ENCODE measurements at places on chromosomes 4 and X.

- no peak for DNase-seq
Measured at GRCh38 chrX:38081909-38082308, 75.6 kb downstream of the SYTL5 start.

- peak; percentile 26 for DNase-seq
Measured at GRCh38 chr4:42460043-42460442, 62.8 kb downstream of the SHISA3 start.

DNA sequence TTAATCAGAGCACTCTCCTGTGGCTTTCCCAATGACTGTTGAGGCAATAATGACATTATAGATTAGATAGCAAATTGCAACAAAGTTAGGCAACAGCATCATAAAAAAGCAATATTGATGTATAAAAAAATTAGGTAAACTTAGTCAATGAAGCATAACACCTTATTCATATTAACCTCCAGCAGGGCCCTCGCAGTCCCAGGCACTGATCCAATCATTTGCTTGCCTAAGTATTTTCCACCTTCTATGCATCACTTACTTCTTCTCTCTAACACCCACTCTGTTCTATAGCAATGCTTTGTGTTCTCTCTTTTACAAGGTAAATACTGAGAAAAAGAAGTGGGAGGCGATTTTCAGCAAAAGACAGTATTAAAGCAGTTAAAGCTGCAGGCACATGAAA lies 833.5 kb upstream of the ADGRL3 start:
- no peak for DNase-seq

GRCh38 chr4:64713256-64713840 lies 304.1 kb upstream of the TECRL start:
- DNase-seq = no peak

DNA sequence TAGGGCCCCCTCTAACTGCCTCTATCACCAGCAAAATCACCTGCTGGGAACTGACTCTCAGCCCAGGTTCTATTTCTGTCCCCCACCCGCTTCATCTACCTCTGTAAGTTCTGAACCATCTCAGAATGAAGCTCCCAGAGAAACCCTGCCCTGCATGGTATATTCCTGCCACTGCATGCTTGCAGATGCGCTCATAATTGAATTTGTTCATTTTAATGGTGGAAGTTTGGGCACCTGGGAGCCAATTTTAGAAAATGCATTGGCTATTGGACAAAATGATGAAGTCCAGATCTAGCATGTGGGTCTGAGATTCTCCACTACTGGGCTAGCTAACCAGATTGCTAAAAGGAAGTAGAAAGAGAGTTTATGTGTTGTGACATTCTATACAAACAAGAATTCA lies 28.6 kb upstream of the SLC10A4 start:
- DNase-seq = no peak

- DNase-seq = no peak
Measured at GRCh38 chr4:144634978-144635747, 10.8 kb upstream of the HHIP start.

GRCh38 chr4:76752861-76753501 lies 145.0 kb downstream of the SOWAHB start:
- no peak for DNase-seq

DNA sequence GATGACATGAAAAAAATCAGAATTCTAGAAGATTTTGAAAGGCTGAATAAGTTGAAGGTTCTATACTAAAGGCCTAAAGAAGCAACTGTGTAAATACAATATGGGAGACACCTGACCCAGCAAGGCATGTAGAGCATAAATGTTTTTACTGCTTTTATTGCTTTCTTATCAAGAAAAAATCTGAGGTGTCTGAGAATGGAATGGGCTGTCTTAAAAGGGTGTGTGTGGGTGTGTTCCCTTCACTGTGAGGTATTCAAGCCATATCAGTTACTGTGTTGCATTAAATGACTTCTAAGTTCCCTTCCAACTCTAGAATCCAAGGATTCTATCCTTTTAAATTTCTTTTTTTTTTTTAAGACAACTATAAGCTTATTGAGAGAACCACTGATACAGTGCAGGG lies 15.7 kb downstream of the ATP8A1 start:
- DNase-seq = peak; percentile 77

DNA sequence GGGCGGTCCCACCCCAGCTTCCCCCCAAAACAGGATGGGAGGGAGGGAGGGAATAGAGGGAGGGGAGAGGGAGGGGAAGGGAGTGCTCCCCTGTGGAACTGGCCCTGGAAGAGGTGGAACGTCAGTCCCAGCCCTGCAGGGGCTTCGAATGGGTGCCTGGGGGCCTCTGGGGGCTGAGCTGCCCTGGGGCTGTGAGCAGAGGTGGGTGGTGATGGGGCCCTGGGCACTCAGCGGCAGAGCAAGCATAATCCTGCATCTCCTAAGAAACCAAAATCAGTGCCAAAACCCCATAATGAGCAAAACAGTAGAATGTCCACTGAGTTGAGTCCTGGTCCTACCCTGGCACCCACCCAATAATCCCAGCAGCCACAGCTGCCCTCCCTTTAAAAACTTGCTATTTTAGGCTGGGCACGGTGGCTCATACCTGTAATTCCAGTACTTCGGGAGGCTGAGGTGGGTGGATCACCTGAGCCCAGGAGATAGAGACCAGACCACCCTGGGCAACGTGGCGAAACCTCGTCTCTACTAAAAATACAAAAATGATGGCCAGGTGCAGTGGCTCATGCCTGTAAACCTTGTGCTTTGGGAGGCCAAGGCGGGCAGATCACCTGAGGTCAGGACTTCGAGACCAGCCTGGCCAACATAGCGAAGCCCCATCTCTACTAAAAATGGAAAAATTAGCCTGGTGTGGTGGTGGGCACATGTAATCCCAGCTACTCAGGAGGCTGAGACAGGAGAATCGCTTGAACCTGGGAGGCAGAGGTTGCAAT lies 11.1 kb downstream of the DOK7 start:
- no peak for DNase-seq

DNA sequence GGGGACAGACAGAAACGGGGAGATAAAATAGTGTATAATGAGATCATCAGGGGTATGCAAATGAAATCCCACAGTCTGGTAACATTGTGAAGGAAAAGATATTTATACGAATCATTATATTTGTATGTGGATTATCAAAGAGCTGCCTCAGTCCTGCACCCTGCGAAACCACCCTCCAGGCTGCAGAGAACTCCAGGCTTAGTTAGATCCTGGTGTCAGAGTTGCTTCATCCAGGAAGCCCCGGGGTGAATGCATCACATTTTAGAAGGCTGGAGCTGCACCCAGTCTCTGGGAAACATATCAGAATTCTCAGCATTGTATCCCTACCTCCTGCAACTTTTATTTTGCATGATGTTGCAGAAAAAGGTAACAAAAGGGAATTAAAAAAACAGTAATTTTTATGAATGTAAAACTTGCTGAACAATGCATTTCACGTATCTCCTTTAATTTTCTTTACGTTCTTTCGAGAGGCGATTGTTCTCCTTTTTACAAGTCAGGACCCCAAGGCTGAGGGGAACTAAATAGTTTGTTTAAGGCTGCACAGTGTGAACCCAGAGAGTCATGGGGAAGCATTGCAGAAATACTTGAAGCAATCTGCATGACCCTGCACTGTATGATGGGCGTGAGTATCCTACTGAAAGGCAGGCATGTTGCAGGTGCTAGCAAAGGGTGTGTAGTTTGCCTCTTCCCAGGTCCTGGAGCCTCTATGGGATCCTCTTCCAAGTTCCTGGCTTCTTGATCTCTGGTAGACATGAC lies 299.5 kb upstream of the CLNK start:
- DNase-seq = no peak
